ENCODE measurements at places on chromosomes 1 and 21.

DNA sequence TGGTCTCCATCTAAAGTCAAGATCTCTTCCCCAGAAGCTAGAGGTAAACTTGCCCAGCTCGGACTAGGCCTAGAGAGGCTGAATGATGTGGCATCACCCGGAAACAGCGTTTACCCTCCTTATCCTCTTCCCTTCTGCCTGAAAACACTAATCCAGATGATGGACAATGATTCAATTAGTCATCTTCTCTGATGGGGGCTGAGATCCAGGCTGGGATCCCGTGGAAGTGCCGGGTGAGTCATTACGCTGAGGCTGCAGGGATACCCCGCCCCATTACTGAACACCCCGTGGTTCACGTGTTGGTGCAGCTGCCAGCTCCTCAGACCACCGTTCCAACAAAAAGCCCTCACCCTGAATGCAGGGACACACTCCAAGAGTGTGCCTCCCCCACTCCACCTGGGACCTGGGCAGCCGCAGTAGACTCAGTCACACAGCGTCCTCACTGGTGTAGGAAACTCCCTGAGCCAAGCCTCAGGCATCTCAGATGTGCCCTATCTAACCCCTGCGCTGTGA is 2.0 kb downstream of the S100A6 start:
- no peak for DNase-seq

GRCh38 chr1:183609313-183609712 is 19.1 kb upstream of the NCF2 start:
- DNase-seq, result no peak

DNA sequence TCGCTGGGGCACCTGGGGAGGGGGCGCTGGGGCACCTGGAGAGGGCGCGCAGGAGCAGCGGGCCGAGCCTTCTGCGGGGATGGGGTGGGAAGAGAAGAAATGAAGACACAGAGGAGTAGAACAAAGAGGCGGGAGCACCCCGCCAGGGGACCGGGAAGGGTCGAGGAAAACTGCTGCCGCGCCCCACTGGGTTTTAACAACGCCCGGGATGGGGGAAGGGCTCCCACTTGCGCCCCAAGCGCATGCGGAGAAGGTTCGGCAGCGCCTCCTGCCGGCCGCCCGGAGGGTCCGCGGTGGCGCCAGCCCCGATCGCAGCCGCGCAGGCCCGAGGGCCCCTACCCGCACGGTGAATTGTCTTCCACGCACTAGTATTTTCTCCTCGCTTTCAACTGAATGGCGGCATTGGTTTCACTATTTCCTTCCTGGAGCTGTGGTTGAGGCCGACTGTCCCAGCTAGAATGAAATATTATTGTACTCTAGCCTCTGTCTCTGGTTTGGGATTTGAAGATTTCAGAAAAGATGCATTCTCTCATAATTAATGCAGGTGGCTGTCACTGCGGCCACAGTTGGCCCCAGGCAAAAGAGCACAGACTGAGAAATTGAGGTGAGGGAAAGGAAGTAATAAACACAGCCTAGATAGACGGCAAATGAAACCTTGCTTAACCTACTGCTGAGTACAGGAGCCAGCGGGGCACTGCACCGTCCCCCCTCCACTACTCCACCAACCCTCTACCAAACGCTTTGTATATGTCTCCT is 57.3 kb downstream of the MAB21L3 start:
- peak; percentile 87 for DNase-seq

DNA sequence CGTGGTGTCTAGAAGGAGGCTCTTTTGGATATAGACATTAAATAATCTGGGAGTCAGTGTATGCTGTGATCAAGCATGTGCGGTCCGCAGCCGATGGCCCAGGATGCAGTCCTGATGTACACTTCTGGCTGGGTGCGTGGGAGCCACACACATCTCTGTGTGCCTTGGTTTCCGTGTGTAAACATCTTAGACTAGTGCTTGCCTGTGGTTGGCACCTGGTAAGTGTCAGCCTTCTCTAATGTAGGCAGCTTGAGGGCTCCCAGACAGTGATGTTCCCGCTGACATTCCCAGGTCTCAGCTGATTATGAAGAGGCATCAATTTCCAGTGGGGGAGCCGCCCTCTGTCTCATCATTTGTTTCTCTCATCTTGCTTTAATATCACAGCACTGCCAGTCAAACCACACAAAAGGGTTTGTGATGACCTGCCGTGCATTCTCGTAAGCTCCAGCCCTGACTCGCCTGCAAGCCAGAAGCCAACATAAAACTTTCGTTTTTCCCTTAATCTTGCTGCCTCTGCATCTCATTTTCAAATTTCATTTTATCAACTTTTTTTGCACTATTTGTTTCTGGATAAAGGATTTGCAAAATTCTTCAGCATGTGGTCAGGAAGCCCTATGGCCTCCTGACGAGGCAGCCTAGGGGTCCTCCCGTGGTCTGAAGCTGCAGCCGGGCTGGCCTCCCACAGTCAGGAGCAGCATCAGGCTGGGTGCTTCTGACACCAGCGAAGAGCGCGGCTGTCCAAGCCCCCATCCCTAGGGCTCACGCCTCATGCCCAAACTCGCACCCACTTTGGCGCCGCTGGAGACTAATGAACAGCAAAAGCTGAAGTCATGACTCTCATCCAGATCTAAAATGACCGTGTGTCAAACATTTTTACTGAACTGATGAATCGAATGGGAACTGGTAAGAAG is 28.1 kb downstream of the PDE9A start:
- DNase-seq, result no peak

GRCh38 chr1:225700164-225700821 is 47.4 kb upstream of the ENAH start:
- no peak for DNase-seq

DNA sequence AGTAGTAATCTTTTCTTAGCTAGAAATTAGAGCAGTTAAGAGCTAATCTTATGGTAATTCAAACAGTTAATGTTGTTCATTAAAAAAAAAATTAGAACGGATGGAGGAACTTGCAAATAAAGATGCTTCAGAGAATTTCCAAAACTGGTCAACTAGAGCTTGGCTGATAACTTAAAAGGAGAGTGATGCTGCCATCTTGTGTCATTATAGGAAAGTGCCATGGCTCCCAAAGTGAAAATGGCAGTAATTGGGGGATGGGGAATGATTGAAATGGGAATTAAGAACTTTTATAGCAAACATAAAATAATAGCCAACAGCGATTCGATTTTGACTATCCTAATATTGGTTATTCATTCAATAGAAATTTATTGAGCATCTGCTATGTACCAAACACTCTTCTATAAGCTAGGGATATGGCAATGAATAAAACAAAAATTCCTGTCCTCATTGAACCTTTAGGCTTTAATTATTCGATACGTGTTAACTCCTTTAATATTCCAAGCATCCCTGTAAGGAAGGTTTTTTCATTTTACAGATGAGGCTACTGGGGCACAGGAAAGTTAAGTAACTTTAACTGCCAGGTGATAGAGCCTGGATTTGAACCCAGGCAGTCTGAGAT is 5.7 kb upstream of the PLPP3 start:
- no peak for DNase-seq

DNA sequence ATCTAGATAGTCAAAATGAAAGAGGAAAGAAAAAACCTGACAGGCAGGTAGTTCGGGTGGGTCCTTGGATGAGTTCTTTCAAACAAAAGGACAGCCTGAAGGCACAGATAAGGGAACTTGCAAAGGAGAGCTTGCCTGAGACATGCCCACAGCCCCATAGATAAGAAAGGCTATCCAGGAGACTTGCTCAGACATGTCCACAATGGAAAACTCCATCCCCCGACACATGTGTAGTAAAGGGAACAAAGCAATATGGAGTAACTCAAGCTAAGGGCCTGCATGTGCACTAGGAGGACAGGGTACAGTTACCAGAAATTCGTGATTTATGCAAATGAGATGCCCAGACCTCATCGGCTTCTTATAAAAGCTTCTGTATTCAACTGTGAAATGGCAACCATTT is 281.5 kb downstream of the NEGR1 start:
- DNase-seq, result no peak

GRCh38 chr1:153431002-153431401 is 14.7 kb downstream of the S100A7A start:
- no peak for DNase-seq

DNA sequence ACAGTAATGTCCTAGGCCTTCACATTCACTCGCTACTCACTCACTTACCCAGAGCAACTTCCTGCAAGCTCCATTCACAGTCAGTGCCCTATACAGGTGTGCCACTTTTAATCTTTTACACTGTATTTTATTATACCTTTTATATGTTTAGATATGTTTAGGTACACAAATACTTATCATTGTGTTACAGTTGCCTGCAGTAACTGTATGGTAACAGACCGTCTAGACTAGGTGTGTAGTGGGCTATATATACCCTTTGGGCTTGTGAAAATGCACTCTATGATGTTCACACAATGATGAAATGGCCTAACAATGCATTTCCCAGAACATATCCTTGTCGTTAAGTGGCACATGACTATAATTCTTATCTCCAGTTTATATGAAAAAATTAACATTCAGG is 204.5 kb upstream of the HMCN1 start:
- no peak for DNase-seq

- DNase-seq, result no peak
Measured at GRCh38 chr1:65722461-65722860, 70.2 kb upstream of the PDE4B start.

GRCh38 chr1:184973272-184974055 is 844 bp downstream of the NIBAN1 start:
- peak; percentile 52 for DNase-seq

GRCh38 chr1:48223366-48224240 is 1.1 kb downstream of the SLC5A9 start:
- no peak for DNase-seq

- DNase-seq, result no peak
Measured at GRCh38 chr1:64940025-64940424, 26.3 kb downstream of the JAK1 start.

DNA sequence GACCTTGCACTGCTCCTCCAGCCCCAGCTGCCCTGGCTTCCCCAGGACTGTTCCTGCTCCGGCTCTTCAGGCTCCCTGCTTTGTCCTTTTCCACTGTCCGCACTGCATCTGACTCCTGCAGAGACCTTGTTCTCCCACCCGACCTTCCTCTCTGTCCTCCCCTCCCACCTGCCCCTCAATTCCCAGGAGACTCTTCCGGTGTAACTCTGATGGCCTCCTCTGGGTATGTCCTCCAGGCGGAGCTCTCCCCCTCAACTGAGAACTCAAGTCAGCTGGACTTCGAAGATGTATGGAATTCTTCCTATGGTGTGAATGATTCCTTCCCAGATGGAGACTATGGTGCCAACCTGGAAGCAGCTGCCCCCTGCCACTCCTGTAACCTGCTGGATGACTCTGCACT is 550 bp downstream of the ACKR1 start:
- no peak for DNase-seq

DNA sequence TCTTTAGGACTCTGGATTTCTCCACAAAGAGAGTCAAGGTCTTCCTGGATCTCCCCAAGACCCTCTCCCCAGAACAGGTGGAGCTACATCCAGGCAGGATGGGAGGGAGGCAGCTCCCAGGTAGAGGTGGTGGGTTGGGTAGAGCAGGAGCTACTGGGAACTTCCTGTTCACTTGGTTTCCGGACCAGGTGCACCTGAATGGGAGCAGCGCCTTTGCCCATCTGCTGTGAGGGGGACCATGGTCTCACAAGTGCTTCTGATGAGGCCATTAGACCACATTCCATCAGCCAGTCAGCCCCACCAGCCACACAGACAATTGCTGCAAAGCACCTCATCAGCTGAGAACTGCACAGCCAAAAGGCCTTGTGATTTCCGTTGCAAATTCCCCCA is 188.8 kb downstream of the MATN1 start:
- no peak for DNase-seq

GRCh38 chr1:235295902-235296350 is 32.1 kb downstream of the ARID4B start:
- DNase-seq, result no peak

GRCh38 chr1:108200687-108201051 is 526 bp upstream of the SLC25A24 start:
- DNase-seq, result no peak

DNA sequence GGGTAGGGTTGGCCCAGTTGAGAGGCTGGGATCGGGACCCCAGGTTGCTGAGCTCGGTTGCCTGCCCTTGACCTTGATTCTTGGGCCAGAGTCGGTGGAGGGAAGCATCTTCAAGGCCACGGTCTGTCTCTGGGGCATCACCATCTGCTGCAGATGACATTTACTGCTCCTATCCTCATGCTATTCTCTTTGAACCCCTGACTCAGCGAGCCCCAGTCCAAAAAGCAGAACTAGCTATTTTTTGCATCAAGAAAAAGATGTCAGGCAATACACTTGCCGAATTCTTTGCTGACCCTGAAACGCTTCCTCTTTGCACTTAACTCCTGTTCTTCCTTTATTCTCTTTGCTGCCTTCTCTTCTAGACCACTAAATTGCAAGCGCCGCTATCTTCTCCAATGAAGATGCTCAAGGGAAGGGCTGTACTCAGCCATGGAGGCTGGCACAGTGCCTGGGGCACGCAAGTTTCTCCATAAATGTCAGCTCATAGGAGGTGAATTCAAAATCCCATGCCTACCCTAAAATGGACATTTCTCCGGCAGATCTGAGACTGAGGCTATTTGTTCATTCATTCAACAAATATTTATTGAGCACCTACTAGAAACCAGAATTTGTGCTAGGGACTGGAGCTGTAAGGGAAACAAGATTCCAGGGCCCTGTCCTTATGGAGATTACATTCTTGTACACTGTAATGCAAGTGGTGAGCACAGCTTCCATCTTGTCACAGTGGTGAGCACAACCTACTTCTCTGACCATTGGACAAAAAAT is 20.5 kb upstream of the CAPZB start:
- no peak for DNase-seq

DNA sequence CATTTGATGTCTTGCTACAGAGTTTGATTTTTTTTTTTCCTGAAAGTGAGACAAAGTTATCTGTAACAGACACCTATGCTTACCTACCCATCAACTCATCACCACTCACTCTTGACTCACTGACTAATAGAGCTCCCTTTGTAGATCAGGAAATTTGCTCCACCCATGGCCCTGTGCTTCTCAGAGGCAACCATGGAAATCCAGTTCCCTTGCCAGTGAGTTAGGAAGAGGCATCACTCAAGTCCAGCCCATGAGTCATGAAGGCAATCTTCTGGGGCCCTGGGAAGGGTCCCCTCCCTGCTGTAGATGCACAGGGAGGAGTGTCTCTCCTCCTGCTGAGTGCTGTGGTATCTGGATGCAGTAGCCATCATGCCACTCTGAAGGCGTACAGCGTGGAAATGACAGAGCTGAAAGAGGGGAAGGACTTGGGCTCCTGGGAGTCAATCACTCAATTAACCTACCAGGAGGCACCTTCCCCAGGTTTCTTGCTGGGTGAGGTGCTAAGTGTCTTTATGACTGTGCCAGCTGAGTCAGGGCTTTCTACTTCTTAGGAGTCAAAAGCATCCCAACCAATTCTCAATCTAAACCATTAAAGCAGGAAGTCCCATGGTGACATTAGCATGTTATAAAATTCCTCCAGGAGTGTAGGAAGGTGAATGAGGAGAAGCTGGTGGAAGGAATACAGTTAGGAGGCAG is 56.1 kb downstream of the DNTTIP2 start:
- DNase-seq, result no peak
